ENCODE measurements at places on chromosomes 2 and 18.

- ATAC-seq = no peak
Observed at GRCh38 chr2:71474116-71474743, 20.9 kb downstream of the DYSF start.

GRCh38 chr2:152005607-152006006 lies 93.2 kb downstream of the CACNB4 start:
- ATAC-seq = no peak

- no peak for ATAC-seq
Observed at GRCh38 chr18:5710235-5710634, 166.4 kb upstream of the EPB41L3 start.

- ATAC-seq = no peak
Observed at GRCh38 chr18:69635482-69635881, 234.8 kb downstream of the DOK6 start.

DNA sequence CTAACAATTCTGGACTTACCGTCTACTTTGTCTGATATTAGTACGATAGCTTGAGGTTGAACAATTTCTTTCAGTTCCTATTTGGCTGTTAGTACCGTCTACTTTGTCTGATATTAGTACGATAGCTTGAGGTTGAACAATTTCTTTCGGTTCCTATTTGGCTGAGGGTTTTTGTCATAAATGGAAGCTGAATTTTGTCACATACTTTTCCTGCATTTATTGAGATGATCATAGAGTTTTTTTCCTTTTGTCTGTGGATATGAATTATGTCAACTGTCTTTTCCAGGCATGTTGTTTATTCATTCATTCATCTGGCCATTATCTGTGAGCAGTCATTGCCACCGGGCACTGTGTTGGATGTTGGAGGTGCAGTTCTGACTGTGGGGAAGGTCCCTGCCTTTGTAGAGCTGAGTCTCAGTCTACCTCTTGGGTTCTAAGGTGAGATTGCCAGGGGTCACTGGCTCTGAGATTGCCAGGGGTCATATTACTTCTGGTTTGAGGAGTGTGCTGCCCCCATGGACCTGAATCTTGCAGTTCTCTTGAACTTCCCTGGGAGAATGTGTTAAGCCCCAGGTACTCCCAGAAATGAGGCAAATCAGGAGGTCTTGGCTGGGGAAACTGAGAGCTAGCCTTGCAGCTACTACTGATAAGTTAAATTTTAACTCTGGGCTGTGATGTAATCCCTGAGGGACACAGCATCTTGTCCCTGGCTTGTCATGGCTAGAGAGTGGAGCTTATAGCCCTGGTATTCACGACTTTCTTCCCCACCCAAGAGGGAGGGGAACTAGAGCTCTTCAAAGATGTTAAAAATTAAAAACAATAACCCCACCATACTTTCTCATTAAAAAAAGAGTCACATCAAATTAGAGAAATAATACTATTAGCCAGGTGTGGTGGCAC lies 89.1 kb upstream of the MBOAT2 start:
- ATAC-seq = peak; percentile 82

- no peak for ATAC-seq
Observed at GRCh38 chr2:159137511-159138241, 148.8 kb downstream of the WDSUB1 start.

GRCh38 chr2:235461763-235462414 lies 32.0 kb upstream of the AGAP1 start:
- ATAC-seq = no peak

- ATAC-seq = no peak
Observed at GRCh38 chr2:222732489-222733178, 61.2 kb downstream of the MOGAT1 start.

DNA sequence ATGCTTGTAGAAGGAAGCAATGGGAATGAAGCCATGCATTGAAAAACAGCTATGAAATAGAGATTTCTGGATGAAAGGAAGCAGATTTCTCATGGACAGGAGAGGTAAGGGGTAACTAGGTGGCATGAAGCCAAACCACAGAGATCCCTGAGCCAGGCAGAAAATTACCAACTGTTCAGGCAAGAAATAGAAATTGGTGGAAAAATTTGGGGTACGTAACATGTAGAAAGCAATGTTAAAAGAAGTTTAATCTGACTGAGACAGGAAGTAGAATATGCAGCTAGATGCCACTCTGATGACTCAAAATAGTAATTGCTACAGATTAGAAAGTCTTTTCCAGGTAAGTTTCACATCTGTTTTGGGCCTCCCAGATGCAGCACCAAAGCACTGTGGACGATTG lies 928.5 kb upstream of the CELF4 start:
- no peak for ATAC-seq

DNA sequence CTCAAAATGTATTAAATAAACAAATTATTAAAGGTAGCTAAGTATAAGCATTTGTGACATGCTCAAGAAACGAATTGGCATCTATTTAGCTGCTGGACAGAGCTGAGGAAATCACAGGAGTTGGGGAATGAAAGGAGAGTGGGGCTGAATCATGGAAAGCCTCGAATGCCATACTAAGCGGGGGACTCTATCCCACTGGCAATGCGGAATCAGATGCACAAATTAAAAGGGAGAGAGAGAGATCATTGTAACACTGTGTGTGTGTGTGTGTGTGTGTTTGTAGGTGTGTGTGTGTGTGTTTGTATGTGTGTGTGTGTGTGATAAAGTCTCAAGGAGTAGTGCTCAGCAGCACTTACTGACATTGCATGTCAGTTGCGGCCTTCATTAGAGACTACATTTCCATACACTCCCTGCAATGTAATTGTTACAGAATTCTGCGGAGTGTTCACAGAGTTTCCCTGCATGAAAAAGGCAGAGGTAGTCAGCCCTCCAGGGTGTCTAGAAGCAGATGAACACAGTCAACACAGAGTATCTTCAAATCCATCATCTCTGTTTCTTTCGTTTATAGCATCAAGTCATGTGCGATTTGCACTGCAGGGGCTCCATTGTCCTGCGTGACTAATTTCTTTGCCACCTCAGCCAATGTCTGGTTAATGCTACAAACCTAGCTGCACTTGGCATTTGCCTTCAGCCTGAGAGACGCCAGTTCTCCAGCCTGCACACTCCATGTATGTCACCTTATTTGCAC lies 111.7 kb upstream of the CYRIA start:
- no peak for ATAC-seq

GRCh38 chr2:88671786-88672427 lies 19.6 kb upstream of the RPIA start:
- ATAC-seq = peak; percentile 53

GRCh38 chr2:210445116-210445707 lies 31.3 kb downstream of the LANCL1 start:
- ATAC-seq = no peak

DNA sequence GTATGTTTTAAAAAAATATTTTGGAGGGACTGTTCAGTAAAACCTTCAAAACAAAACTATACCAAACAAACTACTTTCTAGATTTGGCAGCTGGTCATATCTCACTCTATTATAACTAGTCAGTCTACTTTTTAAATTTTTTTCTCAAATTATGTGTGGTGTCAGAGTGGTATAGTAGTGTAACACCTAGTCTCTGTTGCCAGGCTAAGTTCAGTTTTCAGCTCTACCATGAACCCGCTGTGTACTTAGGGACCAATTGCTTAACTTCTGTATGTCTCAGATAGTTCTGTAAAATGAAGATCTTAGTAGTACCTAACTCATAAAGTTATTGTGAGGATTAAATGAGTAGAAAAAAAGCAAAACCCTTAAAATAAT lies 54.3 kb downstream of the GPD2 start:
- no peak for ATAC-seq

DNA sequence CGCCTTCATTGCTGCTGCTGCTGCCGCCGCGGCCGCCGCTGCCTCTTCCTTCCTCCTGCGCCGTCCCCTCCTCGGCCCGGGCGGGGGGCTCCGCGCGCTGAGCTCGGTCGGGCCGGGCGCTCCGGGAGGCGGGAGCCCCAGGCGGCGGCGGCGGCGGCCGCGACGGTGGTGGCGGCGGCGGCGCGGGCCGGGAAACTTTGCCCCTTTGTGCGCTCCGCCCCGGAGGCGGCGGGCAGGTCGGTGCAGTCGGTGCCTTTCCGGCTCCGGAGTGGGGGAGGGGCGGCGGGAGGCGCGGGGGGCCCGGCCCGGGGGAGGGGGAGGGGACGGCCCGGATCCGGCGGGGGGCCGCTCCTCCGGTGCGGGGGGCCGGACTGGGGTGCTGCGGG lies 205 bp downstream of the TET3 start:
- ATAC-seq = peak; percentile 59

- peak; percentile 18 for ATAC-seq
Observed at GRCh38 chr2:232957657-232958090, 55.4 kb downstream of the NGEF start.

DNA sequence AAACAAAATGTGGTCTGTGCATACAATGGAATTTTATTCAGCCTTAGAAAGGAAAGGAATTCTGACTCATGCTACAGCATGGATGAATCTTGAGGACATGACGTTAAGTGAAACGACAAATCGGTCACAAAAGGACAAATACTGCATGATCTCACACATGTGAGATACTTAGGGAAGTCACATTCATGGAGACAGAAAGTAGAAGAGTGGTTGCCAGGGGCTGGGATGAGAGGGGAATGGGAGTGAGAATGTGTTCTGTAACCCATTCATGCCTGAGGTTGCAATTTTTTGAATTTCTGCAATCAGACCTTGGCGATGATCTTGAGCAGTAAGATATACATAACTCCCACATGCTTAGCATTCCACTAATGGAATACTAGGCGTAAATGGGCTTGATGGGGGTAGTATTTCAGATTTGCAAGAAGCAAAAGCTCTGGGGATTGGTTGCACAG lies 22.0 kb downstream of the FHL2 start:
- no peak for ATAC-seq

Data from stimulated activated memory B cell treated with anti-CD40 and anti-IgM and Interleukin-4, amounts not matched to agents 10 μg/mL and 1 μg/mL and 100 μg/mL, for 72 hours (primary cell).